ENCODE measurements at places on chromosomes 5 and 9. TPM values are rescaled to one million over a fixed set of nuclear protein-coding genes. Genes with fewer than 3 reads are reported as not detected.

- H3K4me3 ChIP-seq: no peak overlapping the region
- H3K36me3 ChIP-seq: no peaks in the 10 kb centered on the region
- DNase-seq: no peak
- no peak overlapping the region for H3K27ac ChIP-seq
Measured at GRCh38 chr9:121222524-121223171, 21.0 kb upstream of the RAB14 start.

GRCh38 chr9:138071731-138072130 is 194.1 kb downstream of the CACNA1B start:
- H3K27me3 ChIP-seq: no peaks in the 10 kb centered on the region
- no peak for DNase-seq
- no peak overlapping the region for H3K27ac ChIP-seq
- no peaks in the 10 kb centered on the region for H3K36me3 ChIP-seq
- H3K4me3 ChIP-seq: no peak overlapping the region

IGIP gene
- total RNA-seq: 4.1 TPM

- H3K27ac ChIP-seq: no peak overlapping the region
- DNase-seq: no peak
- no peak overlapping the region for H3K4me3 ChIP-seq
Measured at GRCh38 chr5:2735996-2736395, 15.5 kb downstream of the IRX2 start.

DNA sequence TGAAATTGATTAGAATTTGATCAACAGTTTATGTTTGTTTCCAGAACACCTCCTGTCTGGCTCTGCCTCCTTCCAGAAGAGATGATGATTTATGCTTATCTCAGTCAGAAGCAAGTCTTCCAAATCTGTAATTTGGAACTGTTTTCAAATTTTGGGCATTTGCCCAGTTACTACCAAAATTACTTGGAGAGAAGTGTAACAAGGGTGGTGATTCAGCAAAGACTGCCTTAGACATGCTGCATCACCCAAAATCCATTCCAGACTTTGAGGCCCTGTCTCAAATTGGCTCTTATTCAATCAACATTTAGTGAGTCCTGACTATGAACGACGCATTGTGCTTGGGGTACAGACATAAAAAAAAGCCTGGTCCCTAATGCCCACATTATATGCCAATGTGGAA is 89.4 kb downstream of the SH3TC2 start:
- H3K27ac ChIP-seq: no peak overlapping the region
- H3K4me3 ChIP-seq: no peak overlapping the region
- no peak for DNase-seq
- no peaks in the 10 kb centered on the region for H3K27me3 ChIP-seq
- H3K36me3 ChIP-seq: no peaks in the 10 kb centered on the region

GRCh38 chr9:14348373-14349145 is 34.6 kb upstream of the NFIB start:
- H3K4me1 ChIP-seq: no peaks in the 10 kb centered on the region
- H3K27me3 ChIP-seq: peaks cover 9% of the 10 kb centered on the region
- H3K27ac ChIP-seq: no peak overlapping the region
- no peaks in the 10 kb centered on the region for H3K36me3 ChIP-seq
- H3K4me3 ChIP-seq: no peak overlapping the region

OR1L6 gene
- not detected for total RNA-seq

DNA sequence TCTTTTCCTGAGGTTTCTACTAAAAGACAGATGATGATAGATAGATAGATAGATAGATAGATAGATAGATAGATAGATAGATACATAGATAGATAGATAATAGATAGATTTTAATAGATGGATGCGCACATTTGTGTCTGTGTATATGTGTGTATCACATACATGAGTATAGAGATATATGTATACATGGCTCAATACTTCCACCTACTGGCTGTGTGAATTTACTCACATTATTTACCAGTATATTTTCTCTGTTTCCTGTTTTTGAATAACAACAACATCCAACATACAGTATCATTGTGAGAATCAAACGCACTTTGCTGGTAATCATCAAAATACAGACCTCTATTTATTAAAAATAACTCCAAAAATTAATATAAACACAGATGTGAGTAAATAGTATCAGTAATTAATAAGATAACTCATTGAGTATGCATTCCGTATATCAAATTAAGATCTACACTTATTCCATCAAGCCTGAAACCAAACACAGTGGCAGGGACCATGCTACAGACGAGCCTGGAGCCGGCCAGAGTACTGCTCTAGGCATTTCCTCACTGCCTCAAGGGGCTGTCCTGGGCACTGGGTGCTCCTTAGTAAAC is 338.0 kb downstream of the SEMA5A start:
- H3K27me3 ChIP-seq: no peaks in the 10 kb centered on the region
- DNase-seq: no peak
- H3K4me1 ChIP-seq: no peaks in the 10 kb centered on the region
- no peaks in the 10 kb centered on the region for H3K36me3 ChIP-seq

- no peaks in the 10 kb centered on the region for H3K27me3 ChIP-seq
- no peak overlapping the region for H3K4me3 ChIP-seq
- H3K27ac ChIP-seq: no peak overlapping the region
- no peaks in the 10 kb centered on the region for H3K36me3 ChIP-seq
- no peak for DNase-seq
Measured at GRCh38 chr9:89929315-89929672, 324.5 kb downstream of the GADD45G start.

GRCh38 chr5:173919443-173919842 is 31.3 kb downstream of the CPEB4 start:
- H3K36me3 ChIP-seq: no peaks in the 10 kb centered on the region
- H3K27me3 ChIP-seq: no peaks in the 10 kb centered on the region
- no peak for DNase-seq

DNA sequence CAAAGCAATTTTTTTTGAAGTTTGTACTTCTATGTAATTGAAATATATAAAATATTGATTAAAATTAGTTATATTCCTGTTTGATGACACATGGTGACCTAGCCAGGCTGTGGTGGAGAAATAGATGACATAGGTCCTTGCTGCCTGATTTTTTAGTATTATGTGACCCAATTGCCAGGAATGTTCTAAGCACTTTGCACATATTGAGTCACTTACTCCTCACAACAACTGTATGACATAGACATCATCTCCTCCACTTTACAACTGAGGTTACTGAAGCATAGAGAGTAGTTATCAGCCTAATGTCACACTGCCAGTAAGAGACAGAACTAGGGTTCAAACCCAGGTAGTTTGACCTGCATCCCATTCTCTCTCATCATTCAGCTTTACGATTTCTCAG is 26.2 kb upstream of the SNX18 start:
- H3K4me3 ChIP-seq: no peak overlapping the region
- no peak for DNase-seq
- H3K27me3 ChIP-seq: no peaks in the 10 kb centered on the region
- no peak overlapping the region for H3K27ac ChIP-seq

GRCh38 chr9:69023650-69024049 is 9.7 kb upstream of the PRKACG start:
- H3K27ac ChIP-seq: no peak overlapping the region
- no peak overlapping the region for H3K4me3 ChIP-seq
- no peaks in the 10 kb centered on the region for H3K27me3 ChIP-seq
- peaks cover 39% of the 10 kb centered on the region for H3K4me1 ChIP-seq
- no peaks in the 10 kb centered on the region for H3K36me3 ChIP-seq

DNA sequence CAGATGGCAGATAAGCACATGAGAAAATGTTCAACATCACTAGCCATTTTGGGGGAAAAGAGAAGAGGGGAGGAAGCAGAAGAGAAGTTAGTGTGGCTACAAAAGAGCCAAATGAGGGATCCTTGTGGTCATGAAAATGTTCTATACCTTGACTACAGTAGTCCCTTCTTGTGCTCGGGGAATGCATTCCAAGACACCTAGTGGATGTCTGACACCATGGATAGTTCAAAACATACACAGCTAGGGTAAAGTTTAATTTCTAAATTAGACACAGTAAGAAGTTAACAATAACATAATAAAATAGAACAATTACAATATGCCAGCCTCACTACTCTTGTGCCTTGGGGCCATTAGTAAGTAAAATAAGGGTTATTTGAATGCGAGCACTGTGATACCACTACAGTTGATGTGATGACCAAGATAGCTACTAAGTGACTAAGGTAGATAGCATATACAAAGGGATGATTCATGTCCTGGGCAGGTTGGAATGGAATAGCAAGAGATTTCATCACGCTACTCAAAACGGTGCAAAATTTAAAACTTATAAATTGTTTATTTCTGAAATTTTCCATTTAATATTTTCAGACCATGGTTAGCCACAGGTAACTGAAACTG is 344.1 kb downstream of the NR2F1-AS1 start:
- DNase-seq: no peak
- no peak overlapping the region for H3K4me3 ChIP-seq
- H3K27me3 ChIP-seq: no peaks in the 10 kb centered on the region
- H3K4me1 ChIP-seq: no peaks in the 10 kb centered on the region
- no peak overlapping the region for H3K27ac ChIP-seq
- no peaks in the 10 kb centered on the region for H3K36me3 ChIP-seq

GRCh38 chr9:121618504-121618903 is 32.9 kb upstream of the DAB2IP start:
- no peaks in the 10 kb centered on the region for H3K36me3 ChIP-seq
- H3K4me3 ChIP-seq: no peak overlapping the region
- H3K27me3 ChIP-seq: no peaks in the 10 kb centered on the region
- peaks cover 2% of the 10 kb centered on the region for H3K4me1 ChIP-seq
- no peak overlapping the region for H3K27ac ChIP-seq

DNA sequence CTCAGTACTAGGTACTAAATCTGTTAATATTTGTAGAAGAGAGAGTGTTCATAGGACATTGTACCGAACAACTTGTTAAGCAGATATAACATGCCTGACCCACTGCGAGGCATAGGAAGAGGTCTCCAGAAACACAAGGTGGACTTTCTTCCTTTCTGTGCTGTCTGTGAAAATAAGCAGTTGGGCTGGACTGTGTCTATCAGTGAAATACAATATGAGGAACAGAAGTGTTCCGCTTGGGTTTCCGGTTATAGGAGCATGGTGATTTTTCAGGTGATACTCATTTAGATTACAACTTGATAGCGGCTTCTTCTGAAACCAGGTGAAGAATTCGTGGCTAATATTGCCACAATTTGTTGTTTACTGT is 60.9 kb upstream of the TLR4 start:
- H3K27ac ChIP-seq: no peak overlapping the region
- no peaks in the 10 kb centered on the region for H3K36me3 ChIP-seq

IFNA13 gene
- total RNA-seq: not detected

- peaks cover 14% of the 10 kb centered on the region for H3K36me3 ChIP-seq
- peaks cover 96% of the 10 kb centered on the region for H3K4me1 ChIP-seq
- no peak for DNase-seq
Measured at GRCh38 chr9:89457376-89457855, 40.5 kb downstream of the SEMA4D start.

DNA sequence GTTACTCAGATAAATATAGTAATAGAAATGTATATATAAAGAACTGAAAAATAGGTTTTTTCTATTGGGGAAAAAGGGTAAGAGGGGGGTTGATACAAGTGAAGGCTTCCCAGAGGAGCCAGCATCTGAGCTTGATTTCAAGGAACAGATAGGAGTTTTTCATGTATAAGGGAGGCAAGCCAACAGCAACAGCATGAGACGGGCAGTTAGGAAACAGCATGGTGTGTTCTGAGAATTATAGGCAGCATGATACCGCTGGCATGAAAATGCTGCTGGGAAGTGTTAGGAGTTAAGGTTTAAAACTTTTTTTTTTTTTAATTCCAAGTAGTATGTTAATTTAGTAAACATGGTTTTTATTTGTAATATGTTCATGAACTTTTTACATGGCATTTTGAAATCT is 9.7 kb downstream of the CDC37L1 start:
- H3K4me1 ChIP-seq: peaks cover 9% of the 10 kb centered on the region
- H3K4me3 ChIP-seq: no peak overlapping the region
- peaks cover 8% of the 10 kb centered on the region for H3K36me3 ChIP-seq

DNA sequence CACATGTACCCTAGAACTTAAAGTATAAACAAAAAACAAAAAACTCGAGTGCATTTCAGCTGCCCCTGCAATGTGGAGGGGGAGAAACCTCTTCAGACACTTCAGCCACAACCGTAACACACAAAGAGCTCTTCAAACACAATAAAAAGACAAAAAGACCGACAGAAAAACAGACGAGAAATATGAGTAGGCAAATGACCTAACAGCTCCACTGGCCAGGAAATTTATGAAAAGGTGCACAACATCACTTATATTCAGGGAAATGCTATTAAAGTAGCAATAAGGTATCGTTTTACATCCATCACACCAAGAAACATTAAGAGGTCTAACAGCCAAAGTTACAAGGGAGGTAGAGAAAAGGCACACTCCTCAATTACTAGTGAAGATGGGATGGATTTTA is 6.2 kb downstream of the ZBED3 start:
- no peak overlapping the region for H3K27ac ChIP-seq
- no peak for DNase-seq
- H3K36me3 ChIP-seq: no peaks in the 10 kb centered on the region
- H3K27me3 ChIP-seq: no peaks in the 10 kb centered on the region
- peaks cover 5% of the 10 kb centered on the region for H3K4me1 ChIP-seq

DNA sequence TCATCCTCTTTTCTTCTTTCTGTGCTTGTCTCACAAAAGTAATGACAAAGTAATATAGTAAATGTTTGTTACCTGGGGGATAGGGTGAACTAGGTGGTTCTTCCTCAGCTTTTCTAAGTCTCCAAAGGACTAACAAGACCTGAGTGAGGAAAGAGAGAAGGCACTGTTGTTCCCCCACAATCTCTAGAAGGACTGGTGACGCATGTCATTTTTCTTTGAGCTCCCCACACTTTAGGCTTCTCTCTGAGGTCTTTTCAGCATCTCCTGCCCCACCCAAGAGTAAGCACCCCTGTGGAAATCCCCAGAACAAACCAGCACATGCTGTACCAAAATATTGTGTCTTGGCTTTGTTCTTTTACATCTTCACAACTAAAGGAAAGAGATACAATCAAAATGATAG is 2.4 kb upstream of the IL7R start:
- H3K27me3 ChIP-seq: no peaks in the 10 kb centered on the region
- DNase-seq: peak; percentile 93
- peak overlapping the region; percentile 95 for H3K27ac ChIP-seq

DNA sequence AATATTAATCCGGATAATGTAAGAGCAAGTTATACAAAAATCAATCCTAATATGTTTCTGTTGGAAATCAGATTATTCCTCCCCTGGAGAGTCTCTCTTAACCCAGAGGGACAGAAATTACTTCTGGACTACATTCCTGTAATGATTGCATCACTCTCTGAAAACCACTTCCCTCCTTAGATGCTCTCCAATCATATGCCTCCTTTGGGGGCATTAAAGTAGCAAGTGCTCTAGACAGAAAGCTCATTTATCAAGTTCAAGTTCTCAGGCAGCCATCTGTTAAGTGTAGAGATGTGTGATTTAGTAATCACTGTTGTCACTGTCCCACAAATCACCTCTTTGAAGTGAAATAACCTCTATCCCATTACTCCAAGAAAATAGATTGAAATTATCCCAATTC is 247.1 kb downstream of the SLCO4C1 start:
- no peaks in the 10 kb centered on the region for H3K36me3 ChIP-seq
- no peaks in the 10 kb centered on the region for H3K4me1 ChIP-seq
- no peaks in the 10 kb centered on the region for H3K27me3 ChIP-seq
- H3K4me3 ChIP-seq: no peak overlapping the region
- DNase-seq: no peak

- H3K4me3 ChIP-seq: peak overlapping the region; percentile 34
- peaks cover 7% of the 10 kb centered on the region for H3K4me1 ChIP-seq
- peak; percentile 83 for DNase-seq
- no peaks in the 10 kb centered on the region for H3K36me3 ChIP-seq
- peaks cover 12% of the 10 kb centered on the region for H3K27me3 ChIP-seq
- no peak overlapping the region for H3K27ac ChIP-seq
Measured at GRCh38 chr9:33748633-33749304, 46.6 kb upstream of the PRSS3 start.

- no peak overlapping the region for H3K27ac ChIP-seq
- H3K4me3 ChIP-seq: no peak overlapping the region
- no peak for DNase-seq
- no peaks in the 10 kb centered on the region for H3K27me3 ChIP-seq
Measured at GRCh38 chr5:91177085-91177484, 206.0 kb downstream of the ARRDC3 start.

- H3K27ac ChIP-seq: peak overlapping the region; percentile 96
- no peaks in the 10 kb centered on the region for H3K27me3 ChIP-seq
- peaks cover 62% of the 10 kb centered on the region for H3K36me3 ChIP-seq
Measured at GRCh38 chr5:132488590-132488989, 2.0 kb downstream of the IRF1 start.
